ENCODE measurements at places on chromosomes 5 and 9.

DNA sequence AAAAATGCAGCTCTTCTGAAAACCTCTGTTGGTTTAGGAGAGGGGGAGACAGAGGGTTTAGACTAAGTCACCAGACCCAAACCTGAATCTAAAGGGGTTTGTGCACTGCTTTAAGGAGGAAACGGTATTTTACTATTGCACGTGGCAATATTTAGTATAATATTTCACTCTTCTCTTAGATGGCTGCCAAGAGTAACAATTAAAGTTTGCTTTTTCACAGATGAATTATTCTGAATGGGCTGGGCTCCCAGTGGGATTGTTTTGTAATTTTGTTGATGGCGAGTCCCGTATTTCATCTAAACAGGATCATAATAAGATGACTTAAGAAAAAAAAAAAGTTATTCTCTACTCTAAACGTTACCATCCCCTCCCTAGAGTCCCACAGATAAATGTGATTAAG is 245.4 kb downstream of the PCSK5 start:
- no peak for DNase-seq

- DNase-seq = no peak
Measured at GRCh38 chr9:116501871-116502270, 185.2 kb upstream of the TRIM32 start.

DNA sequence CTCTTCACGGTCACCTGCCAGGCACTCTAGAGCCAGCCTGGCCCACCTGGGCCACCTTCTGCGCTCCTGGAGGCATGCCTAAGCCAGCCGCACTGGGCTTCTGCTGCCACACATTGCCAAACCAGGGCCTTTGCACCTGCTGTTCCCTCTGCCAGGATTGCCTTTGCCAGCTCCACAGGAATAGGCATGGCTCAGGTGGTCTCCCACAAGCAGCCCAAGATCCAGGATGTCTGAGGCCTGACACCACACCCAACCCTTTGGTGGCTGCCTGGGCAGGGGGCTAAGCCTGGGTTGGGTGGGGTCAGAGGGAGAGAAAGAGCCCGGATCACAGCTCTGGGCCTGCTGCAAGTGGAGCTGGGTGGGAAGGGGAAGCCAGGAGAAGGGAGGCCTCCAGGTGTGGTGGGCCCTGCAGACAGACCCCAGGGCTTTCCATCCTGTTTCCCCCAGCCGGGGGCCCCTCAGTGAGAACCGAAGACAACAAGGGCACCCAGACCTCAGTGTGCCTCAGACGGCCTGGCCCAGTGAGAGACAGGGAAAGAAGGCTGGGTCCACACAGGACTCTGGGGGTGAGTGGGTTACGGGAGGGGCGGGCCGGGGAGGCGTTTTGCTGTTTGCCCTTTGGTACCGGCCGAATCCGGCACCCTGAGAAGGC is 672 bp upstream of the SUSD3 start:
- DNase-seq = no peak

- DNase-seq = no peak
Measured at GRCh38 chr9:87831159-87831558, 51.5 kb upstream of the SPATA31E1 start.

DNA sequence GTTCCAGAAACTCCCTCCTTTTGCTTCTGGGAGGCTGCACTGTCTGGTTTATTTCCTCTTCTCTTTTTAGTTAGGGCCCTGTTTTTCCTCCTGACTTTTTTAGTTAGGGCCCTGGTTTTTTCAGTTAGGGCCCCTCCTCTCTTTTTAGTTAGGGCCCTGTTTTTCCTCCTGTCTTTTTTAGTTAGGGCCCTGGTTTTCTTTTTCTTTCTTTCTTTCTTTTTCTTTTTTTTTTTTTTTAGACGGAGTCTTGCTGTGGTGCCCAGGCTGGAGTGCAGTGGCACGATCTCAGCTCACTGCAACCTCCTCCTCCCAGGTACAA is 15.1 kb downstream of the GSN start:
- DNase-seq = no peak

DNA sequence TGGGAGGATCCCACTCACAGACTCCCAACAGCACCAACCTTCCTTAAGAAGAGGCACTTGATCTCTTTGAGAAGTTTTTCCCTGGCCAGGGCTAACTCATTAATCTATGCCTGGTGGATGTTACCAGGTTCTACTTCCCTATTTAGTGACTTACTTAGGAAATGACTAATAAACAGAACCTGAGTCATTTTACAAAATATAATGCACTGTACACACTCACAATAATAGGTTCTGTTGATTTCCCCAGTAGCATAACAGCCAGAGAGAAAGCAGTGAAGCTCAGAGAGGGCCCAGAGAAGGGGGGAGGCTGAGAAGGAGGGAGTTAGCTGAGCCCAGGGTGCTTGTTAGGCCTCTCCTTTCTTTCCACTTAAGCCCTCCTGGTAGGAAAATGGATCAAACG is 27.1 kb downstream of the FRMD3 start:
- no peak for DNase-seq
